ENCODE measurements at places on chromosomes 2 and 18.

GRCh38 chr2:64283641-64284361, 139.6 kb upstream of the PELI1 start:
- DNase-seq = peak; percentile 80

DNA sequence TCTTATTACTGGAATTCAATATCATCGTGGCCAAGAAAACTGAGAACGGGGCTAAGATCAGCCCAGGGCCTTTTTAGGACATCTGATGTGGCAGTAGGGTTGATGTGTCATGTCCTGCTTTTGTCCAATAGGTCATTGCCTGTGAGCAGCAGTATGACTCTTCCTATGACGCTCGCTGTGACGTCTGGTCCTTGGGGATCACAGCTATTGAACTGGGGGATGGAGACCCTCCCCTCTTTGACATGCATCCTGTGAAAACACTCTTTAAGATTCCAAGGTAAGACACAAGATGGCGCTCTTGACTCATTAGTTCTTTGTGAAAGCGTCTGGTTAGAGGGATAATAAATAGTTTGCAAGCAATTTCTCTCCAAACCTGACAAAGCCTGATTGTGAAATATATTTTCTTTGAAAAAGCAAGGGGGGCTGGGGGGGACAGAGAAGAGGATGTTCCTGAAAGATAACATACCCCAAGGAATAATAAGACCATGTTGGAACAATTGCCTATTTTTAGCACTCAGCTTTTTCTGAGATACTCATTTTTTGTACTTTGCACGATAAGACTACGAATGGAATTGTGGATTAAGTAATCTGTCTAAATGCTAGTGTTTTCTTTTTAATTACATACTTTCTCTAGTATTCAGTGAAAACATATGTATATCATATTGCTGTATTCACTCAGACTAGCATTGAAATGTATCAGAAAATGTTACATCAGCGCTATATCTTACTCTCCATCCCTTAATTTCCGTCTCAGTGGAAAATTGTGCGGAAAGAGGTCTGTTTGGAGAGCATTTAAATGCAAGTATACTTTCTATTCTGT, 58.1 kb downstream of the MYO3B start:
- peak; percentile 65 for DNase-seq

DNA sequence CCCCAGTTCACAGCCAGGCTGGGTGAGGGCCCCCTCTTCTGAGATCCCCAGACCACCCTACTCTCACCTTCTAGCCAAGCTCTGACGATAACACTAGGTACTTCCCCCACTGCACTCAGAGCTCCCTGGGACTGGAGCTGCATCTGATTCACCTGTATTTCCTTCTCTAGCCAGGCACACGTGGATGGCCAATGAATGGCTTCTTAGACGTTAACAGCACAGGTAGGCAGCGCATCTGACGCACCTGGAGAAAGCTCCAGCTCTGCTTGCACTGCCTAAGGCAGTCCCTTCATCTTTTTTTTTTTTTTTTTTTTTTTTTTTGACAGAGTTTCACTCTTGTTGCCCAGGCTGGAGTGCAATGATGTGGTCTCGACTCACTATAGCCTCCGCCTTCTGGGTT, 48.1 kb downstream of the GALNT14 start:
- DNase-seq = no peak

GRCh38 chr2:139007130-139007529, 226.9 kb upstream of the NXPH2 start:
- DNase-seq = no peak
